ENCODE measurements at places on chromosomes 13 and 19.

- no peak for DNase-seq
These were observed 7.7 kb downstream of the AP1M1 start for GRCh38 chr19:16205205-16206045.

DNA sequence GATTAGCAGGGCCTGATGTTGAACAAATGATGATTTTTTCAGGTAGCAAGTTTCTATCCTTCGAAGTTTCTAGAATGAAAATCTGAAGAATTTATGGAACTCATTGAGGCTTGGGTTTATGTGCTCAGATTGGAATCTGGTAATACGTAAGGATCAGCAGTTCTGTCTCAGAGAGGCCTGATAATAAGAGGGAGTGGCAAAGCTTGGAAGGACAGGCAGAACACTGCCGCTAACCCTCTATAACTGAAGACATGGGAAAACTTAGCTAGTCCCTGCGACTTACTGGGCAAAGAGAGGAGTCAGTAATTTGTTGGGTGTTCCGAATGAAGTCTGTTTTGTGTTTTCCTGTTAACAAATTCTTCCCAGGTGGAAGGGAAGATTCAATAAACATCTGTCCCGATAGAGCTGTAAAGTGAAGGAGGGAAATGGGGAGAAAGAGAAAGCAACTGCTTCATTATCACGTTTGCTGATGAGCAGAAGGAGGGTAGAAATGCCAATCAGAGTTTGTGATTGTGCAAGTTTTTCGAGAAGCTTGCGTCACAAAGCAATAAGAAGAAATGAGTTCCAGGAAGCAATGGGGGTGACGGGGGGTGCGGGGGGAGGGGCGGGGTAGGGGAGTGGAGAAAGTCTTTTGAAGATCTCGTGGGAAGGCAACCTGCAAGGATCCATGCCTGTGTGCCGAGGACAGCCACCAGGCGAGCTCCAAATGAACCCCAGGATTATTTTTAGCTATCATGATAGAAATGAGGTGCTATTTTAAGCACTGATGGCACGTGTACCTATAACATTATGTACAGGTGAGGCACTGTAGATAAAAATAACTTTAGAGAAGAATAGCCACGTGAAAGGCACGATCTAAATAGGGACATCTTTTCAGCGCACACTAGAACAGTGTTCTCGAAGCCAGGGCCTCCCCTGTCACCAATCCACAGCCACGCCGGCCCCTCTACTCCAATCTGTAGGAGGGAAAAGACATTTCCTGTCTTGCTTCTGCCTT, 224.1 kb downstream of the FGF9 start:
- DNase-seq, result no peak

DNA sequence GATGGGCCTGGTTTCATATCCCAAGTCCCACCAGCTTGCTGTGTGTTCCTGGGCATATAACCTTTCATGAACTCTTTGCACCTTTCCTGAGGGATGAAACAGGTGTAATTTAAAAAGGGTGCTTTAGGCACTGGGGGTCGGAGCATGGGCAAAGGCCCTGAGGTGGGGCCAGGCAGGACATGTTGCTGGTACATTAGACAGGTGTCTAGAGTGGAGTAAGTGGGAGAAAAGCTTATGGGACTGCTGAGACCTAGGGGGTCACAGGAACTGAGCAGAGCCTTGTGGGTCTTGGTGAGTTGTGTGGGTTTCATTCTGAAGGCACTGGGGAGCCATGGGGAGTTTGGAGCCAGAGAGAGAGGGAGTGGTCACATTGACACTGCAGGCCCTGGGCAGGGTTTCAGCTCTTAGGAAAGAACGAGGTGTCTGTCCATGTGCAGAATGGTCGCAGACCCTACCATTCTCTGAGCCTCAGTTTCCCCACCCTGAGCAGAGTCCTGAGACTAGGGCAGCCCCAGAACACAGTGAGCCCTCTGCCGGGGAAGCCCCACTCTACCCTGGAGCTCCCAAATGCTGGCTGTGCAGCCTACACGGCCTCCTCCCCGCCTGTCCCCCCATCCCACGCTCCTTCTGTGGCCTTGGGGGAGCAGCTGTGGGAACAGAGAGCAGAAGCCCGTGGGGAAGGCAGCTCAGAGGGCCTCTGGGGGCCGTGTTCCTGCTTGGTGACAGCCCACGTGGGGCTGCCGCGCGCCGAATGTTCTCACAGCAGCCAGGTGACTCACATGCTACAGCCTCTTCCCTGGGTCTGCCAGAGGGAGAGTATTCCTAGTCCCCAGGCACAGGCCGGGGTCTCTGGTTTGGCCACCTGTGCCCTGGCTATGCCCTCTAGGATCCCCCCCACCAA, 7.3 kb upstream of the HOMER3 start:
- no peak for DNase-seq

- no peak for DNase-seq
These were observed 7.6 kb downstream of the PLIN4 start for GRCh38 chr19:4510435-4511255.

- DNase-seq, result no peak
These were observed 29.9 kb downstream of the LAIR2 start for GRCh38 chr19:54532528-54532927.

GRCh38 chr19:39345956-39346355, 3.7 kb downstream of the SAMD4B start:
- DNase-seq, result no peak

DNA sequence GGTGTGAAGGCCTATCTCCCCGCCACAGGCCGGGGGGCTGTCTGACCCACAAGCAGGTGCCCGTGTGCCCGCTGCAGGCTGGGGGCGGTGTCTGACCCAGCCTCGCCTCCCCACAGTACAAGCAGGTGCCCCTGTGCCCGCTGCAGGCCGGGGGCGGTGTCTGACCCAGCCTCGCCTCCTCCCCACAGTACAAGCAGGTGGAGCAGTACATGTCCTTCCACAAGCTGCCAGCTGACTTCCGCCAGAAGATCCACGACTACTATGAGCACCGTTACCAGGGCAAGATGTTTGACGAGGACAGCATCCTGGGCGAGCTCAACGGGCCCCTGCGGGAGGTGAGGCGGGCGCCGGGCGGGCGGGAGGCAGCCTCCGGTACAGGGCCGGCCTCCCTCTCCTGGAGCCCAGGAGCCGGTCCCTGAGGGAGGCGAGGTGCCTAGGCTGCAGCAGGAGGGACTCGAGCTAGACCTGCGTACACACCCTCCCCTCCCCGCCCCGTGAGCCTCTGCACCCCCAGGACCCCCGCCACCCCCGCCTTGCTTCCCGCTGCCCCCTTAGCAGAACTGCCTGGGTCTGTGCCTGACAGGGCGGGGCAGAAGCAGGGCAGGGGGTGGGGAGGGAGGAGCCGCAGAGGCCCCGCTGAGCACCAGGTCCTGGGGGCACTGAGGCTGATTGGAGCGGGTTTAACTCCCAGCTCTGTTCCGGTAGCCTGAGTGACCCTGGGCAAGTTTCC, 20.6 kb downstream of the HCN2 start:
- no peak for DNase-seq

GRCh38 chr19:38788478-38789243, at the start of gene LGALS7B:
Gene LGALS7B (plus strand): TSS chr19:38789200. CDS start chr19:38789227, 27 bp downstream.
- DNase-seq, result no peak

Measured in epithelial cell of proximal tubule (primary cell).